ENCODE measurements at places on chromosomes 6 and 20. TPM values are rescaled to one million over a fixed set of nuclear protein-coding genes. Genes with fewer than 3 reads are reported as not detected.

DNA sequence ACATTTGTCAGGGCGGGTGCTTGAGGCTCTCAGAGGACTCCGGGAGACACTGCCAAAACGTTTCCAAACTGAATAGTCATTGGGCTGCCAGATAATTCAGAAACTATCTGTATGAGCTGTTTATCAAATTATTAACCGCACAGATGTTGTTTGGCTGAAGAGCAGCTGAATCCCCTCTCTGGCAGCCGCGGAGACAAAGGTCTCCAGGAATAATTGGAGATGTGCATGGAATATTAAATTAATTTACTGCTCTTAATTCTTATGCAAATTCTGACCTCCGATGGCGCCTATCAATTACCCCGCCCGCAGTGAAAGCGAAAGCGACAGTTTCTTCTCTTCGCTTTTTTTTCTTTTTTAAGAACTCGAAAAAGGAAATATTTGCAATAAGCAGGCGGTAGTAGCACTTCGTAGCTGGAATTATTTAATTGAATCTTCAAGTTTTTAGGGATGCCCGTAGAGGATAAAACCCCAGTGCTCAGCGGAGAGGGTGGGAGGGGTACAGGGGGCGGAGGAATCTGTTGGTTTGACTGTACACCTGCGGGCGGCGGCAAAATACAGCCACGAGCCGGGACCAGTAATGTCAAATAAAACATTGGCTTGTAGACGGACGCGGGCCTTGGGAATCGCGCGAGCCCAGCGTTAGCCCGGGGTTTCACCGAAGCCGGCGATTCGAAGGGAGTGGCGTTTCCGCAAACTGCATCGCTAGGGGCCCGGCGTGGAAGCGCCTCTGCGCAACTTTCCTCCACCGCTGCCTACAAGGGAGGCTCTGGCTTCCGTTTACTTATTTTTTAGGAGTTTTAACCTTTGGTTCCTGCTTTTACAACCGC, 6.2 kb downstream of the LINC00237 start:
- DNase-seq, result no peak

- DNase-seq, result peak; percentile 68
Measured at GRCh38 chr6:136526196-136526930, 23.9 kb downstream of the MAP7 start.

Gene CAGE1
- total RNA-seq, result not detected

Gene SLC17A1
- total RNA-seq, result not detected

GRCh38 chr20:9903048-9903655, 64.3 kb upstream of the PAK5 start:
- DNase-seq, result no peak

GRCh38 chr20:2900845-2901592, 27.7 kb downstream of the PTPRA start:
- no peak for DNase-seq

GRCh38 chr20:24064092-24064491, 75.5 kb upstream of the GGTLC1 start:
- DNase-seq, result peak; percentile 4

Gene TENT5A
- total RNA-seq, result 22.0 TPM

Gene PROKR2
- total RNA-seq, result not detected

Gene BEND3
- total RNA-seq, result 1.9 TPM

GRCh38 chr20:19601126-19601810, 156.8 kb upstream of the RIN2 start:
- DNase-seq, result no peak

DNA sequence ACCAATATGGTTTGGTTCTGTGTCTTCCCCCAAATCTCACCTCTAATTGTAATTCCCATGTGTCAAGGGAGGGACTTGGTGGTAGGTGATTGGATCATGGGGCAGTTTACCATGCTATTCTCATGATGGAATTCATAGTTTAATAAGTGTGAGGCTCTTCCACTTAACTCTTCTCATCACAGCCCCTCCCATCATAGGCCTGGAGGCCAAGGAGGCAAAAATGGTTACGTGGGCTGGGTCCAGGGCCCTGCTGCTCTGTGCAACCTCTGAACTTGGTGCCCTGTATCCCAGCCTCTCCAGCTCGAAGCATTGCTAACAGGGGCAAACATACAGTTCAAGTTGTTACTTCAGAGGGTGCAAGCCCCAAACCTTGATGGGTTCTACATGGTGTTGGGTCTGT, 232.7 kb downstream of the ADGRG6 start:
- DNase-seq, result no peak

Gene EPHA7
- 8.4 TPM for total RNA-seq

- DNase-seq, result no peak
Measured at GRCh38 chr6:26222571-26222970, 135.3 kb downstream of the HFE start.

DNA sequence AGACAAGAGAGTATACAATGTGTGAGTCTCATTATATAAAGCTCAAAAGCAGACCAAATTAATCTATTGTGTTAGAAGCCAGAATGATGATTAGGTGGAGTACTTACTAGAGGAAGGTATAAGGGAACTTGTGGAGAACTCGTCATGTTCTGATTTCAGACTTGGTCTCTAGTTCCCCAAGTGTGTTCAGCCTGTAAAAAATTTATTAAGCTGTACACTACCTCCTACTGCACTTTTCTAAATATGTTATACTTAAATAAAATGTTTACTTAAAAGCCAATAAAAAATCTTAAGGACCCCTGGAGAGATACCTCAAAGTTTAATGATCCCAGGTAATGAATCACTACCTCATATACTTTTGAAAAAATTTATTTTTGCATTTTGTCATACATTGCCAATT, 130.4 kb upstream of the PLCB4 start:
- no peak for DNase-seq

Gene ENPP1
- 5.5 TPM for total RNA-seq

Gene IRAK1BP1
- total RNA-seq, result 7.4 TPM

Gene SLC22A2
- not detected for total RNA-seq

Gene SOX18
- 15.1 TPM for total RNA-seq

Gene LY6G6C
- 1.3 TPM for total RNA-seq

Gene YIPF3
- total RNA-seq, result 103 TPM

- no peak for DNase-seq
Measured at GRCh38 chr6:55058682-55059081, 115.6 kb upstream of the HCRTR2 start.

GRCh38 chr6:122772724-122773415, 6.6 kb upstream of the FABP7 start:
- no peak for DNase-seq

Measured in right atrium auricular region (tissue), 2 donors.